ENCODE measurements at places on chromosomes 5 and 9. TPM values are rescaled to one million over a fixed set of nuclear protein-coding genes. Genes with fewer than 3 reads are reported as not detected.

Gene WNK2
- total RNA-seq, result not detected

Gene SHROOM1
- 6.5 TPM for total RNA-seq

Gene B4GALT7
- 30.7 TPM for total RNA-seq

Gene PCDHB9
- 0.64 TPM for total RNA-seq

Gene GRXCR2
- total RNA-seq, result not detected

Gene NXNL2
- 7.7 TPM for total RNA-seq

Gene DPP7
- total RNA-seq, result 44.8 TPM

Gene TMED7
- 134 TPM for total RNA-seq

Gene PIP5KL1
- 2.6 TPM for total RNA-seq

Gene WDR38
- not detected for total RNA-seq

Gene TAF11L4
- not detected for total RNA-seq

Gene WDR55
- total RNA-seq, result 30.9 TPM

Gene ADGRD2
- total RNA-seq, result not detected

Gene EQTN
- not detected for total RNA-seq
